Stimulated activated CD4-positive, alpha-beta T cell treated with anti-CD3 and anti-CD28 coated beads, Interleukin-4, amount 100 ng/mL, for 48 hours (primary cell): ENCODE measurements at places on chromosomes 6 and 20.

DNA sequence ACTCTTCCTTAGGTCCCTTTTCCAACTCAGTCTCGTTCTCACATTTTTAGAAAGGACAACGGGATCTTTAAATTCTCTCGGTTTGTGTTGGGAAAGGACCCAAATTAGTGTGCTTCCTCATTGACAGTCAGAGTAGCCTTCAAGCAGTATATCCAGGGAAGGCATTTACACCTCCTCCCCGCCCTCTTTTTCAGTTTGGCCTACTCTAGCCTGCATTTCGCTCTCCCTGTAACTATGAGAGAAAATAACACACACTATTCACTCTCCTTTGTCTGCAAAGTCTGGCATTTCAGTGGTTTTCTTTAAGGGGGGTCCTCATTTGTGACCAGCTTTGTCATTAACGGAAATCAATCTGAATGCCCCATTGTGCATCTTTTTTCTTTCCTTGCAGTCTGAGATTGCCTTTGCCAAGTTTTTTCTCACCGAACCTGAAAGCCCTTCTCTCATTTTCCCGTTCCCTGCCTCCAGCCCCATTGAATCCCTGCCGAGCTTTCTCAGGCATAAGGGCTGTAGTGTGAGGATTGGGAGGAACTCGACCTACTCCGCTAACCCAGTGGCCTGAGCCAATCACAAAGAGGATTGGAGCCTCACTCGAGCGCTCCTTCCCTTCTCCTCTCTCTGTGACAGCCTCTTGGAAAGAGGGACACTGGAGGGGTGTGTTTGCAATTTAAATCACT is 393 bp upstream of the FABP7 start:
- DNase-seq = no peak

DNA sequence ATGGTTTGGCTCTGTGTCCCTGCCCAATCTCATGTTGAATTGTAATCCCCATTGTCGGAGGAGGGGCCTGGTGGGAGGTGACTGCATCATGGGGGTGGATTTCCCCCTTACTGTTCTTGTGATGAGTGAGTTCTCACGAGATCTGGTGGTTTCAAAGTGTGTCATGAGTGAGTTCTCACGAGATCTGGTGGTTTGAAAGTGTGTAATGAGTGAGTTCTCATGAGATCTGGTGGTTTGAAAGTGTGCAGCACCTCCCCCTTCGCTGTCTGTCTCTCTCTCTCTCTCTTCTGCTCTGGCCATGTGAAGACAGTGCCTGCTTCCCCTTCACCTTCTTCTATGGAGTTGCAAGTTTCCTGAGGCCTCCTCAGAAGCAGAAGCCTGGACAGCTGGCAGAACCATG is 87.6 kb downstream of the MYLK4 start:
- no peak for DNase-seq

GRCh38 chr6:12593771-12594529 is 122.6 kb upstream of the PHACTR1 start:
- no peak for DNase-seq

GRCh38 chr6:157229713-157230112 is 93.6 kb downstream of the TMEM242 start:
- no peak for DNase-seq

DNA sequence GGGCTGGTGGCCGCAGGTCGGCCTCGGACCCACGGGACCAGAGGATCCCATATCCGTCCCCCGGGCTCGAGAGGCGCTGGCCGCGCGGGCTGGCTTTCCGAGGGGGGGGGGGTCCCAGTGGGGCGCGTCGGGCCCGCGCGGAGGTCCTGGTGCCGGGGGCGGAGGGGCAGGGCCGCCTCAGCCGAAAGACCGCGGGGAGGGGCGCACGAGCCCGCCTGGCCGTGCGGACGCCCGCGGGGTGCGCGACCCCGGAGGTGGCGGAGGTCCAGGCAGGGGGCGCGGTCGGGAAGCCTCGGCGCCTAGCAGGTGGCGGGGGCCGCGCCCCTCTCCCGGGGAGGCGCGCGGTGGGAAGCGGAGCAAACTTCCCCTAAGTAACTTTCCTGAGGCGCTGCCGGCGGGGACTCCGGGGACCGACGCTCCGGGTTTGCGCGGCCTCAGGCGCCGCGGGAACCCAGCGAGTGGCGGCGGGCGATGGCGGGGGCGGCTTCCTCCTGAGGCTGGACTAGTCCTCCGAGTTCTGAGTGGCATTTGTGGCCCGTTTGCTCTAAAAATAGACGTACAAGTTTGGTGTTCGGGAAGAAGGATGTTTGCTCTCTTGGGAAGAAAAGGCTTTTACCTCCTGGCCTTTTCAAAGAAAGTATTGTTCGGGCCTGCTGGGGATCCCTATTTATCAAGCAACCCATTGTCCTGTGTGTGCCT is 26.5 kb upstream of the BTBD3 start:
- peak; percentile 15 for DNase-seq

DNA sequence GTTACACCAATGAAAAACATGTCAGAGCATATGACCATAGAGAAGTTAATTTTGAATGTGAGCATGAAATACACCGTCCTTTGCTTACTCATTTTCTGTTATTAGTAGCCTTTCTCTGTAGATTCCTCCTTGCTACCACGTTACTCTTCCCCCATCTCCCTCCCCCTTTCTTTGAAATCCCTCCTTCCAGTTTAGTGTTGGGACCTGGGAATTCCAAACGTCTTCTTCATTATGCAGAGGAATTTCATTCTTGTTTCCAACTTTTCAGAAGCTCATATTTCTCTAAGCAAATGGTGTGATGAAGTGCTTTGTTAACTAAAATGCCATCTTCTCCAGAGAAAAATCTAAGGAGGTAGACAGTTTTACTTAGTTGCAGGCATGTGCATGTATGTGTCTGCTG is 122.4 kb downstream of the MCHR2 start:
- DNase-seq = no peak

GRCh38 chr6:169232507-169232931 is 21.1 kb downstream of the THBS2 start:
- DNase-seq = no peak

GRCh38 chr6:33439956-33440648 is 14.3 kb upstream of the ZBTB9 start:
- DNase-seq = no peak

DNA sequence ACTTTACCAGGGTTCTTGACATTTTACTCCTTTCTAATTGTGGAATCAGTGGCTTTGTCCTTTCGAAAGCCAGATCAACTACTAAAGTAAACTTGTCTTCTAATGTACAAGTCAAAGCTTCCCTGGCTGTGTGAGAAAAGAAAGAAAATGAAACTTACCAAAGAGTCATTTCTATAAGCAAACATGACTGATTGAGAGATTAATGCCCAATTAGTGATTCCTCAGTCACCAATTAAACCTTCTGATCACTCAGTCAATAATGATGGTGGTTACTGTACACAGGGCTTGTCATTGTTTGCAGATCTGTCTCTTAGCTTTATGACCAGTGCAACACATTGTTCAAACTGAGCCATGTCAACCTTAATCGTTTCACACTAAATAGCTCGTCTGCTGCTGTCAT is 1168.4 kb upstream of the CITED2 start:
- DNase-seq = no peak

DNA sequence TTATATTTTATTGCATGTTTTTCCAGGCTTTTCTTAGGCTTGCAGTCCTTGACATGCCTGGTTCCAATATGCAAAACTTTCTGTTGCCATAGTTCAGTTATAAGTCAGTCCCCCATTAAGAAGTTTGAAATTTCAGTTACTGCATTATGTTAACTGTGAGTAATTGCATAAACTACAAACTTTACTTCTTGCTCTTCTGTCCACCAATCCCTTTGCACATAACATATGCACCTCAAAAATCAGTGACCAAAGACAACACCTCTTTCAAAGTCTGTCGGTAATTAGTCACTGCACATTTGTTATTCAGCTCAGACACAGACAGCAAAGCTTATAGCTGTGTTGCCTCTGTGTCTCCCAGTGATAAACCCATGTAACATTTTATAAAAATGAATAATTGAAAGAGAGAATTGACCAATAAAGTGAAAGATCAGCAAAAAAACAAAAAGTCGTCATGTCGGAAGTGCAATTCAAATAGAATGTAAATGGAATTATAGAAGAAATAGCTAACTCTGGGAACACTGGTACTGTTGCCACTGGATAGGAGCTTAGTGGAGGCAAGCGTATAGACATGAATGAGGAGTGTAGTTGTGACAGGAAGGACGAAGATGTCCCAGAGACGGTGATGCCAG is 50.3 kb upstream of the BTBD3 start:
- DNase-seq = no peak

GRCh38 chr6:158160932-158161539 is 7.0 kb downstream of the SERAC1 start:
- no peak for DNase-seq

- DNase-seq = no peak
Observed at GRCh38 chr20:4813863-4814695, 92.4 kb downstream of the PRND start.

DNA sequence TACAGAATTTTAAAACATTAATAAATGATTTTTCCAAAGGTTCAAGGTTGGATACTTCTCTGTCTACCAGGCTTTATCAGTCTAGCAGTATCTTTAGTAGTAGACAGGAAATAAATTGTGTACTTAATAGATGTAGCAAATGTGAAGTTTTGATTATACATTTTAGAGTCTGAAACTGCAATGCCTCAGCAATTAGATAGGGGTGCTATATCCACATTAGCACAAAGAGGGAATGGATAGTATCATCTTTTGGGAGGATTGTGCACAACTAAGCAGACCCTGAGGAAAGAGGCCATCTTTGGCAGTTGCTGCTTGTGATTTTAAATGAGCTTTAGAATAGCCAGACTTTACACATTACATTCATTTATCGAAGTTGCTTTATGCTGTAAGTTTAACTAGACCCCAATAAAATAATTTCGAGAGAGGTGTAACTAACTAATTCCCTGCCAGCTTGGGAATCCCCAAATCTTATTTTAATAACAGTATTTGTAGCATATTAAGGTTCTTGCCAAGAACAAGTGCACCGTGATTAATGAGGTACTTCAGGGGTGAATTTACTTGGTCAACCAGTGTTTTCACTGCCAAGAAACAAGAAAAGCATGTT is 2.8 kb downstream of the KCNQ5 start:
- no peak for DNase-seq

DNA sequence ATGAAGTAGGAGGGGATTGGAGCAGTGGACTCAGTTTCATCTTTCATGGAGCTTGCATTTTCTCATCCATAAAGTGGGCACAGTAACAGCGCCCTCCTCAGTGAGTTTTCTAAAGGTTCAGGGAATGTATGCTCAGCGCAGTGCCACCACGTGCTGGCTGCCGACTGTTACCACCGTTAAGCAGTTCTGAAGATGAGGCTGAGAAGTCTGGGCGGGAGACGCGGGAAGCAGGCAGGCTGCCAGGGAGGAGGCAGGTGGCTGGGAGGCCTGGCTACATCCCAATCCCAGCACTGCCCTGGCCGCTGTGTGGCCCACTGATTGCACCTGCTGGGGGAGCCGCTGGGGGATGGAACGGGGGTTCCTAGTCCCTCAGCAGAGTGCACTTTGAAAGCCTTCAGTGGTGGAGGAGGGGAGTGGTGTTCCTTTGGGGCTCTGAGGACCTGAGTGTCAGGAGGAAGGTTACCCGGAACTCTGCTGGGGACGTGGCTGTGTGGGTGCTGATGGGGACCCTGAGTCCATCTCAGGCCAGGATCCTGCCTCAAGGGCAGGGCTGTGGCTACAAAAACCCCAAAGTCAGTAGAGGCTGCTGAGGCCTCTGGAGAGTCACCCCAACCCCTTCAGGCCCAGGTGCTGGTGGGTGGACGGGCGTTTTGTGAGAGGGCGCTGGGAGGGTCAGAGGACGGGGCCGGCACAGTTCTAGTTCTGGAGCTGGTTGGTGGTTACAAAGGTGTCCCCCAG is 28.0 kb upstream of the PHACTR3 start:
- no peak for DNase-seq

GRCh38 chr6:30876039-30876730 is 8.1 kb upstream of the DDR1 start:
- DNase-seq = no peak

DNA sequence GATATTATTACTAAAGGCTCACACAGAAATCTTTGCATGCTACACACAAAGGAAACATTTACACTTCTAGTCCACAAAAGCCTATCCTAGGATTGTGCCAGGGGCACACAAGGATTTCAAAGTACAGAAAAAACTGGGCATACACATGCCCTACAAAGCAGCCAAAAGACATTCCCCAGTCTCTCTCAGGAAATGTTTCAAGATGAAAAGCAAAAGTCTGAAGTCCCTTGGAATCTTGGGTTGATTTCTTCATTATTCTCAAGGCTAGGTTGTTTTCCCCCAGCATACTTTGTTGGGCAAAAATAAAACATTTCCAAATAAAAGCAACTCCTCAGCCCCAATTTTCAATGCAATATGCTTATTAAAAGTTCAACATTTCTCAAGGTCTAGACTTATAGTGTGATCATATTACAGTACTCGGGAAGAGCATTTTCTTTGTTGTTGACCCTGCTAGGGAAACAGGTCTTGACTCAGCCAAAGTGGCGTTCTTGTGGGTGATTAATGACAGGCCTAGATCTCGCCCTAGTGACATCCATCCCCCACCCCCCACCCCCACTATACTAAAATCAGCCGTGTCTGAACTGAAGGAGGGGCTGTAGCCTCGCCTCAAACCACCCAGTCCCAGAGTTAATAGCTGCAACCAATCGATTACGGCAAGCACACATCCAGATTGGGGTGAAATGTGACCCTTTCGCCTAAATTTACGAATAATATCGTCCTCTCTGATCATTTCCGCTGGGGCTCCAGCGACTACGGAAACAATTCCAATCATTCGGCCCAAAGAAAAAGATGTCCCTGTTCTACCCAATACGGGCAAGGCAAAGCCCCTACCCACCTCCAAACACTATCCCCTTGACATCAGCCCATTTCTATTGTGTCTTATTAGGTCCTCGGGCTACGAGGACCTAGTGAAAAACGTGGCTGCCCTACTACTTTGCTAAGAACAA is 1.4 kb downstream of the AKIRIN2 start:
- no peak for DNase-seq

GRCh38 chr6:142306736-142307135 is 4.9 kb downstream of the ADGRG6 start:
- no peak for DNase-seq

- no peak for DNase-seq
Observed at GRCh38 chr20:21166801-21167200, 40.9 kb downstream of the KIZ start.

DNA sequence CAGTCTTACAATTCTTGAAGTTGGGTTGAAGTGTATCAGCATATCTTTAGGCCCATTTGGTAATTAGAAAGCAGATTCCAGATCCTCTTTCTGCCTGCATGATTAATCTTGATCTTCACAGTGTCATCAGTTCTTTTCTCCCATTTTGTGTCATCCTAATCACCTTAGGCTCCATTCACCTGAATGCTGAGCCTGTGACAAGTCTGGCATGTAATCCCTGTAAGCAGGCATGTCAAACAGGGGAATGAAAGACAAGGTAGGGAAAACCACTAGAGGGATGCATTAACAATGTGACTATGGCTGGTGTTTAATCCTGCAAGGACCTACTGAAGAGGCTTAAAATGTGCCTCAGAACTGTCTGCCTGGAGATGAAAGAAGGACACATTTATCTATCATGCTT is 848.8 kb downstream of the TFAP2A start:
- no peak for DNase-seq

GRCh38 chr20:63005862-63006539 is 763 bp downstream of the BHLHE23 start:
- DNase-seq = no peak

GRCh38 chr6:111450087-111450486 is 32.9 kb downstream of the REV3L start:
- DNase-seq = no peak
